Fibroblast of the aortic adventitia (primary cell): ENCODE measurements at places on chromosomes 7 and 10. TPM values are rescaled to one million over a fixed set of nuclear protein-coding genes. Genes with fewer than 3 reads are reported as not detected.

GRCh38 chr7:45140827-45141226 is 16.8 kb upstream of the RAMP3 start:
- DNase-seq: no peak

DNA sequence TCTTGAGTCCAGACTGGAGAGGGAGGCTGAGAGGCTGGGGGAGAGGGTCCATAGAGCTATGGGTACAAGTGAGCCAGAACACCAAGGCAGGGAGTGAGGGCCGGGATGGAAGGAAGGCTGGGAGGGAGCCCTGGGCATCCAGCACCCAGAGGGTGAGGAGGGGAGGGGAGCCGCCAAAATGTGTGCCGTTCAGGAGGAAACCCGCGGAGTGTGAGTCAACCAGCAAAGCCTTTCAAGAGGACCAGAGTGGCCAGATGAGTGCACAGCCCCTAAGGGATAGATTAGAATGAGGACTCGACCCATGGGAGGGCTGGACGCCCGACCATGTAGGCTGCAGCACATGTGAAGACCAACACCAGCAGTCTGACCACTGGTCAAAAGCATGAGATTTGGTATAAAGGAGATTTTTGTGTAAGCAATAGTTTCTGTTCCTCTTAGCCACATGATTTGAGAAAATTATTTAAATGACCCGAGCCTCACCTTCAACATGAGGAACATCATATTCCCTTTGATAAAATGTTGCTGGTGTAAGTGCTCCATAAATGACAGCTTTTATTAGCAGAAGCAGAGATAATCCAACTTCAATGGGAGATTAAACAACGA is 179.7 kb upstream of the GRB10 start:
- no peak for DNase-seq

- DNase-seq: no peak
These were observed 159.4 kb downstream of the OAT start for GRCh38 chr10:124259139-124259825.

EBF3 gene
- 5.2 and 14.7 TPM in 2 replicates for total RNA-seq

DNA sequence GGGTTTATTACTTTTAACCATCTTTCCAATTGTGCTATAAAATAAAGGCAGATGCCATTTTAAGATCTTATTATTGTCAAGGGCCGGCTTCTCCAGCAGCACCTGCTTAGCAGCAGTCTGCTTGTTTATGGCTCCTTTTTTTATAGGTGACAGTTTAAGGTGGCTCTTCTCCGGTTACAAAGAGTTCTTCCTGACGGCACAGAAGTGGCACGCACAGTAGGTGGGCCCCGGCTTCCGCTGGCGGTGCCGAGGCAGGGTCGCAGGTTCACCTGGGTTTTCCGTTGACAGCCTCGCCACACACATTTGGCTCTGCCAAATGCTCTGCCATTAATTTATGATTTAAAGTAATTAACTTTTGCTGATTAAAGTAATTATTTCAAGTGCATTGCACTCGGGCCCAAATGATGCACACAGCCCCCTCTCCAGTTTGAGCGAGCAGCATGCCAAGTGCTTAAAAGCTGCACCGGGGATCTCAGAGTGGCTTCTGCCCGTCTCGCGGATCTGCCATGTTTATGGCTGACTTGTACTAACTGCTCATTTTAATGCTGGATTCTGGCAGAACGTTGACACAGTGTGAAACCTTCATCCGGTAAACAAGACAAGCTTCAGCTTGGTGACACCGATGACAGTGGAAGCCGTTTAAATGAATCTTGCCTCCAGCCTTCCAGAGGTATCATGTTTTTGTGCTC is 355.1 kb upstream of the MKI67 start:
- DNase-seq: no peak

TACR2 gene
- total RNA-seq: 0.18 TPM in 1 of 2 replicates, not detected in the other

GRCh38 chr10:67864607-67865371 is 19.7 kb upstream of the SIRT1 start:
- no peak for DNase-seq

DNA sequence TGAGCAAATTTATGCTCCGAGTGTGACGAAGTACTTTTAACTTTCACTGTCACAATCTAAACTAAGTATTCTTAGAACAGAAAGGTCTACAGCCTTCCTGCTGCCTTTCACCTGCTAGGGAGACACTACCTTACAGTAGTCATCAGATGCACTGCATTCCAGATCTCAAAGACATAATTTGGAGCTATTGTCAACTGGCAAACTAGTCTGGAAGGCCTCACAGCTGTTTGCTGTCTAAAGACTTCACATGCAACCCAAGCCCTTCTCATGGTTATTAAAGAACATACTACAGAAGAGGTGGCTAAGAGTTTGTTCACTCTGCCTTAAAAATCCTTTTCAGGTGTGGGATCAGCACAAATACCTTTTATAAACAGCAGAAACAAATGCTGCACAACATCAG is 91.8 kb upstream of the KCNIP2 start:
- DNase-seq: peak; percentile 15

GRCh38 chr10:13201132-13201531 is 33.0 kb downstream of the UCMA start:
- DNase-seq: peak; percentile 18

DNA sequence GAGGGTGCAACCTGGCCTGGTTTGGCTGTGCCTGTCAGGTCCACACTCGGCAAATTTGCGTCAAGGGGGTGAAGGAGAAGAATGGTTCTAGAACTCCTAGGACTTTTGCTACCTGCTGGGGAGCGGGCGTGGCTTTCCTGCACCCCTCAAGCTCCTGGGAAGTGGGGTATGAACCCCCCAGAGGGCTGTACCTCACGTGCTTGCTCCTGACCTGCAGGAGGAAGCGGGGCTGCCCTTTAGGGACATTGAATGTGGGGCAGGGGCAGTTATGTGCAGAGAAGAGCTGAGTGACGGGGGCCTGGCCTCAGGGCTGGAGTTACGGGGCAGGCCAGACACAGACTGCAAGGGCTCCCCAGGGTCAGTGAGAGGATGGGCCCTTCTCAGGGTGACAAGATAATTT is 61.4 kb upstream of the GNA12 start:
- no peak for DNase-seq

DNA sequence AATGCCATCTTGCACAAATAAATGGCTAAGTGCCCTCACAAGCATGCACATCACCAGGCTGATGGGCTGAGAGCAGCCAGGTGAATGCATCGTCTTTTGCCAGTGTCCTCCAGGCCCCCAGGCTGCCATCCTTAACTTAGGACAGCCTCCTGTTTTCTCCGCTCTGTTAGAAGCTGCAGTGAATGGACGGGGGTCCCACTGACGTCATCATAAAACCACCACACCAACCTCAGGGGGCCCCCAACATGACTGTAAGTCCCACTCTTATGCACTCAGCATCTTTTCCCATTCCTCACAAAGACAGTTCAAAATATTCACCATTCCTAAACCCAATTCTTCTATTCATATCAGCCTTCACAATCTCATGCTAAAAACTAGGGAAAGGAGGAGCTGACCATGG is 34.4 kb downstream of the GLI3 start:
- no peak for DNase-seq

COL26A1 gene
- total RNA-seq: not detected in 2 replicates

GRCh38 chr7:133633055-133633454 is 380.2 kb downstream of the EXOC4 start:
- DNase-seq: peak; percentile 59
